Fibroblast of pulmonary artery (primary cell): ENCODE measurements at places on chromosomes 7 and 10.

- no peak for DNase-seq
Observed at GRCh38 chr7:617614-618538, 98.2 kb upstream of the PDGFA start.

DNA sequence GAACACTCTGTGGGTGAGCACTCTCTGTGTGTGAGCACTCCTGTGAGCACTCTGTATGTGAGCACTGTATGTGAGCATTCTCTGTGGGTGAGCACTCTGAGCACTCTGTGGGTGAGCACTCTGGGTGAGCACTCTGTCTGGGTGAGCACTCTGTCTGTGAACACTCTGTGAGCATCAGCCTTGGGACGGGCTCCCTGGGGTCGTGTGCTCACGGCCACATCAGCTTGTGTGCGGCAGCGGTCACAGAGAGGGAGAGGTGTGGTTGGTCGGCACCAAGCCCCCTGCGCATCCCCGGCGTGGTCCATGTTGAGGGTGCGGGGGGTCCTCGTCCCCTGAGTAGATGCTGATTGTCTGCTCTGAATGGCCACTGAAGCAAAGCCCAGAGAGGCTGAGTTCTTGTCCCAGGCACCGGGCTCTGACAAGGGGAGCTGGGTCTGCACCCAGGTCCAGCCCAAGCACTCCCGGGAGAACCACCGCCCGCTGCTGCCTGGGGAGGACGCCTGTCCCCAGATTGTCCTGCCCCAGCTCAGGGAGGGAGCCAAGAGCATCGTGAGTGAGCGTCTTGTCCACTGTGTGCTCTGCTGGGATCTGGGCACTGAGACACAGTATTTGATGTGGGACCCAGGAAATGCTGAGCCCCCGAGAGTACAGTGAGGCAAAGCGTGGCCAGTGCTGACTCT lies 143.7 kb downstream of the DNAJB6 start:
- no peak for DNase-seq

DNA sequence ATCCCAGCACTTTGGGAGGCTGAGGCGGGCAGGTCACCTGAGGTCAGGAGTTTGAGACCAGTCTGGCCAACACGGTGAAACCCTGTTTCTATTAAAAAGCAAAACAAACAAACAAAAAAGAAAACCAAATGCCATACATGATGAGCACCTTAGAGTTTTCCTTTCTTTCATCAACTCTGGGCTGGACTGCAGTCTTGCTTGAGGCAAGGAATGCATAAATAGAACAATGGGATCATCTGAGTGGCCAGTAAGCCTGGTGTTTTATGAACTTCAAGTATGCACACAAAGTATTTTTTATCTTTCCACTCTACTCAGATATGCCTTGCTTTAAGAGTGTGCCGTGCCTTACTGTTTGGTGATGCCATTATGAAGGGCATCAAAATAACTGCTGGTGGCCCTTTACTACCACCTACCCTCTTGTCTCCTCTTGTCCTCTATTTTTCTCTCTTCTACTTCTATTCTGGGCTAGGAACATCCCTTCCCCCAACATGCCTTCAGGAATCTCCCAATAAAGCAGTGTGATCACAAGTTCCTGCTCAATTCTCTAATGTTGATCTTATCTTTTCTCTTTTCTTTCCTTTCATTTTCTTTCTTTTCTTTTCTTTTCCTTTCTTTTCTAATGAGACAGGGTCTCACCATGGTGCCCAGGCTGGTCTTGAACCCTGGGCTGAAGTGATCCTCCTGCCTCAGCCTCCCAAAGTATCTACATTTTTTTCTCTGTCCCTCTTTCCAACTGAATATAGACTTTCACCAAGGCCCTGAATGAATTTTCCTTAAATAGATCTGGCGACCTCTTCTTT lies 10.2 kb downstream of the SCD start:
- no peak for DNase-seq

DNA sequence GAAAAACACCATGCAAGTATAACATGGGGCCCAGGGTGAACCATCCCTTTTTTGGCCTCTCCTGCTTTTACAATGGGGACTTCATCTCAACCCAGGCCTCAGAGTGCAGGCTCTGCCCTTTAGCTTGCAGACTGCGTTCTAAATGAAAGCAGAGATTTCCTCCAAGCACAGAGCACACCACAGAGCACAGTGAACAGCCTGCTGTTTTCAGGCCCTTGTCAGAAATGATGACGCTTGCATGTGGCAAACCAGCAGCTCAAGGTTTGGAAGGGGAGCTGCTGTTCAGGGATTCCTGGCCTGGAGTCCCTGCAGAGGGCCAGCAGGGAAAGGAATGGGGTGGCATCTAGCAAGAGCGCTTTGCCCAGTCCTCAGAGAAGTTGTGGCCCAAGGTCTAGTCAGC lies 167.3 kb upstream of the CDCA7L start:
- DNase-seq, result no peak

DNA sequence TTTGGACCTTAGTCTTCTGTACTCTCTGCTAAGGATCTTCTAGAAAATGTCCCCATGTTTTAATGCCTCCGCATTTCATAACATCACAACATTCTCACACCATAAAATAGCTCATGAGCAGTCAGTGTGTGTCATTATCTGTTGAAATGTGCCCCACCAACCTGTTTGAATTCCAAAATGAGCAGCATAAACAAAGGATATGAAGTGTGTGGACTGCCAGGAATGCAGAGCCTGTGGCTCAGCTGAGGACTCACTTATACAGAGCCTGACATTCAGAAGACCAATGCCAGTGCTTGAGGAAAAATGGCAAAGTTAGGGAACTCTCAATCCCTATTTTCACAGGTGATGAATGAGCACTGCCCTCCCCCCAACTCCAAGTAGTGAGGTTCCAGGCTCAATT lies 621.4 kb downstream of the POM121L12 start:
- no peak for DNase-seq

DNA sequence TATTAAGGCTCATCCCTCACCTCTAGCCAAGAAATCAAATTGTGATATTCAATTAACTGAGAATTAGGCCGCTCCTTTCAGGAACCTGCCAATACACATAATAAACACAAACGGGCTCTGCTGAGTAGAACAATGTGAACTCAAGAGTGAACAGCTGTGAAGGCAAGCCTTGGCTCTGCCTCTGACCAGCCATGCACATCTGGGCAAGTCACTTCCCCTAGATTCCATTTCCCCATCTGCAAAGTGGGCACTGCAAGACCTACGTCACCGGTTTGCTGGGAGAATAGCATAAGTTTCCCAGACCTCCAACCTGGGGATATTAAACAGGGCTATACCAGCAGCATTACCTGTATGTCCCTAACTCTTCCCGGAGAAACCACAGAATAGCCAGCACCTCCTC lies 355.2 kb downstream of the TNS3 start:
- DNase-seq, result no peak

DNA sequence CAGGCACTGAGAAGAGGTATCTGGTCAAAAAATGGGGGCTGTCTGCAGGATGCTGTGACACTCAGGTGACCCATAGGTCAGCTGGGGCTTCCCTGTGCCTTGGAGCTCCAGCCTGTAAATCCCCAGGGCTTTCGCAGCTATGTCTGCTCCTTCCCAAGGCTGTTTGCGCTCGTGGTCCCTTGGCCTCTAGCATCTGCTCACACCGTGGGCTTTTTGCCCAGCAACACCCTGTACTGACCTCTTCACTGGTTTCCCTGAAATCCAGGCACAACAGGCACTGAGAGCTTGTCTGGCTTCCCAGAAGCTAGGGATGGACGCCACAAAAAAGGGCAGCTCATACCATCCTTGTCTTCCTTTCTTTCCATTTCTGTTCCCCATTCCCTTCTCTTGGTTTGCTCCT lies 280.3 kb upstream of the HABP2 start:
- DNase-seq, result no peak

DNA sequence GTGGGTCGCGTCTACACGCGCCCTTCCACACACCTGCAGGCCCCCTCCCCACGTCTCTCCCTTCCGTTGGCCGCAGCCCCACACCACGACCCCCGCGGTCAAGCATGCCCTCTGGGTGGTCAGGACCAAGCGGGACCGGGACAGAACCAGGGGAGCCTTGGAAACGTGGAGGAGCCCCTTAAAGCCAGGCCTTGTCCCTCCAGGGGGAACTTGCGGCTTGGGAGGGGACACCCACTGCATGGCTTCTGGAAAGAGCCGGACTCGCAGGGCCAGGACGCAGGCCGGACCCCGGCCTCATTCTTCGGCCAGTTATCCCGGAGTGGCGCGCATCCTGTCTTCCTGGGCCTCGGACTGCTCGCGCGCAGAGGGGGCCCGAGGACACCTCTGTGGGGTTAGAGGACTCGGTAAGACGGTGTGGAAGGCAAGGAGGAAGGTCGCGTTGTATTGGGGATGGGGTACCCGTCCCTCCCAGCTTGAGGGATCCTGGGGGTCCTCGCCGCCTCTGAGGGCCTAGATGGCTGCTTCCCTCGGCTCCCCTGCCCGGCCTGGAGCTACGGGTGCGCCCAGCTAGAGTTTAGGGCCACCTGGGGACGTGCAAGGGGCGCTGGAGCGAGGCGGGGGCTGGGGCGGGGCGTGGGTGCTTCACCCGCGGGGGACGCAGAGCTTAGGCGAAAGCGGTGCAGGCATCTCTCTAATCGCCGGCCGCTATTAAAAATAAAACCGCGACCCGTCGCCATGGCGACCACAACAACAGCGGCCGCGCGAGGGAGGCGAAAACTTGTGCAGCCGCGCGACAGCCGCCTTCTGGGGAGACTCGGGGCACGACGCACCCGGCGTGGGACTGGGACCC lies 1.8 kb upstream of the PDGFA start:
- DNase-seq, result peak; percentile 44

DNA sequence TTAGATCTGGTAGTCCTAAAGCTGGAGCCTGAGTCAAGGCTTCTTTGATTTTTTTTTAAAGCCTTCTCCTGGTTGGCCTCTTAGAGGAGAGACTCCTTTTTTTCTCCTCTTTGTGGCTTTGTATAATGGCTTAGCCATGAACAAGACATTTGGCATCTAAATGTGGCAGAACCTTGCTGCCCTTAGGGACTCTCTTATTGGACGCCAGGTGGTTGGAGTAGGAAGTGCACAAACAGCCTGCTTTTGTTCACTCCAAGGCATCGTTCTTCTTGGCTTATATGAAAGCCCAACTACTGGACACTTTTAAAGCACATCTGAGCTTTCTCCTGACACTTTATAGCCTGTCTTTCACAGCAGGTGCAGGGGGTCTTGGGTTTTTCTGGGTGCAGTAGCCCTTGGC lies 25.0 kb downstream of the ZPBP start:
- peak; percentile 6 for DNase-seq

DNA sequence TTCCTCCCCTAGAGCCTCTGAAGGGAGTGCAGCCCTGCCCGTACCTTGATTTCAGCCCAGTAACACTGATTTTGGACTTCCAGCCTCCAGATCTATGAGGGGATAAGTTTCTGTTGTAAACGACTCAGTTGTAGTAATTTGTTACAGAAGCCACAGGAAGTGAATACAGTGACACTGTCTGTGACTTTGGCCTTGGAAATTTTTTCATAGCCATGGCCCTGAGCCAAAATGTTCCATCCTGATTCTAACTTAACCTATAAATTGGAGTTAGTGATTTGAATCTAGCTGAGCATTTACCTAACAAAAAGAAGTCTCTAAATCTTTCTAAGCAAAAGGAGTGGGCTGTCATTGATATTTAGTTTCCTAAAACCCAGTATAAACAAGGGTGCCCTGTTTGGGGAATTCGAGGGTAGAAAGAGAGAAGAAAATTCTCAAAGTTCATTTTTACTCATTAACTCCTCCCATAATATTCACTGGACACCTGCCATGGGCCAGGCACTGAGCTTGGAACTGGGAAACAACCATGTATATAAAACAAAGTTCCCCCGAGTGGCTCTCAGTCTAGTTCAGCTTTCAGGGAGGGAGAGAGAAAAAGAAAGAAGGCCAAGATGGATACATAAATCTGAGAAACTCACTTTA lies 162.3 kb downstream of the SKIDA1 start:
- peak; percentile 17 for DNase-seq

- peak; percentile 7 for DNase-seq
Observed at GRCh38 chr7:149624006-149624405, 126.4 kb upstream of the ZNF746 start.

DNA sequence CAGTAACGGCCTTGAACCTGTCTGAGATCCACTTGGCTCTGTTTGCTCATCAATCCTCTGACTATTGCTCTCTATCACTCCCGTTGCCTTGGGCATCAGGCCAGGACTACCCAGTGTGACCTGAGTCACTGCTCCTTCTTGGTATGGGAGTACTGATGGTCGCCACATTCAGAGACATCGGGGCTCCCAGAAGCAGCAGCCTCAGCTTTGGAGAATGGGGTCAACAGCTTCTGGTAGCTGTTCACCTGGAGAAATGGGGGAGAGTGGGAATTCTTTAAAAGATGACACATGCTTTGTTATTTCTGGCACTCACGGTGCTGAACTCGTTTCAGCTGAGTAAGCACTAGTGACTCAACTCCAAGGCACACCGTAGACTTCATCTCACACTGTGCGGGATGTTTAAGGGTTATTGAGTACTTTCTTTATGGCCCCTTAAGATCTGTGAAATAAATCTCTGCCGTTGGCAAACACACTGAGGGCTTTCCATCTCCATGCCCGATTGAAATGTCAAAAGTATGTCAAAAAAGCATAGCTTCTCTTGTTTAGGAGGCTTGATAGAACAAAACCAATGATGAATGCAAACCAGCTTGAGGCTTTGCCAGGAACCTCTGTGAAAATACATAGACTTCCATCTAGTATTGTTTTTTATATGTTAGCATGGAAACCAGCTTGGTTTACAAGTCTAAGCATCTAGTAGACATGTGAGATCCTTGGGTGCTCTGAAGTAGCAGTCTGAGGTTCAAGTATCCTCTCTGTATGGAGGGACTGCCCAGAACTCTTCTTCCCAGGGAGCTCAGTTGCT lies 333.1 kb downstream of the CXCL12 start:
- DNase-seq, result peak; percentile 59

DNA sequence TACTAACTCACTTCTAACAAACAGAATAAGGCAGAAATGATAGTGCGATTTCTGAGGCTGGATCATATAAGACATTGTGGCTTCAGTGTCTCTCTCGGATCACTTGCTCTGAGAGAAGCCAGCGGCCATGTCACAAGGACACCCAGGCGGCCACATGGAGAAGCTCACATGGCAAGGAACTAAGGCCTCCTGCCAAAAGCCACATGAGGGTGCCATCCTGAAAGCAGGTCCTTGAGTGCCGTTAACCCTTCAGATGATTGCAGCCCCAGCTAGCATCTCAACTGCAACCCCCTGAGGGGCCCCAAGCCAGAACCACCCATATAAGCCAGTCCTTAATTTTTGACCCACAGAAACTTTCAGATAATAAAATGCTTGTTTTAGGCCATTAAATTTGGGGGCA lies 6.9 kb upstream of the VDAC2 start:
- DNase-seq, result no peak

- no peak for DNase-seq
Observed at GRCh38 chr7:38171623-38172391, 6.2 kb upstream of the STARD3NL start.

GRCh38 chr10:118407777-118408176 lies 65.7 kb upstream of the FAM204A start:
- DNase-seq, result no peak

- DNase-seq, result no peak
Observed at GRCh38 chr10:49498425-49498824, 40.5 kb downstream of the ERCC6 start.

GRCh38 chr7:70034999-70035398 lies 436.7 kb downstream of the AUTS2 start:
- no peak for DNase-seq
